ENCODE measurements at places on chromosomes 13 and 19. TPM values are rescaled to one million over a fixed set of nuclear protein-coding genes. Genes with fewer than 3 reads are reported as not detected.

- peak; percentile 66 for DNase-seq
Observed at GRCh38 chr13:48775804-48776203, 122.1 kb downstream of the CYSLTR2 start.

DNA sequence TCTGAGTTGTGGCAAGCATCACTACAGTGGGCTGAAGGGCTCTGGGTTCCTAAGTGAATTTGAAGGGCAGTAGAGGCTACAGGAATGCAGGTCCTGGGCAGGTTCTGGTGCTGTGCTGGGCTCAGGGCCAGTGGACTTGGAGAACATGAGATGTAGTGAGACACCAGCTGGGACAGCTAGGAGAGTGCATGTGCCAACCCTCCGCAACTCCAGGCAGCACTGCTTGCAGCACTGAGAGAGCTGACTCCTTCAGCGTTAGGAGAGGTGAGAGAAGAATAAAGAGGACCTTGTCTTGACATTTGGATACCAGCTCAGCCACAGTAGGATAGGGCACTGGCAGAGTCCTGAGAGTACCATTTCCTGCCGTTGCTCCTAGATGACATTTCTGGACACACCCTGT, 739.9 kb upstream of the PRR20A start:
- no peak for DNase-seq

GRCh38 chr13:89900104-89900765, 1447.3 kb upstream of the MIR17HG start:
- DNase-seq, result peak; percentile 0

DNA sequence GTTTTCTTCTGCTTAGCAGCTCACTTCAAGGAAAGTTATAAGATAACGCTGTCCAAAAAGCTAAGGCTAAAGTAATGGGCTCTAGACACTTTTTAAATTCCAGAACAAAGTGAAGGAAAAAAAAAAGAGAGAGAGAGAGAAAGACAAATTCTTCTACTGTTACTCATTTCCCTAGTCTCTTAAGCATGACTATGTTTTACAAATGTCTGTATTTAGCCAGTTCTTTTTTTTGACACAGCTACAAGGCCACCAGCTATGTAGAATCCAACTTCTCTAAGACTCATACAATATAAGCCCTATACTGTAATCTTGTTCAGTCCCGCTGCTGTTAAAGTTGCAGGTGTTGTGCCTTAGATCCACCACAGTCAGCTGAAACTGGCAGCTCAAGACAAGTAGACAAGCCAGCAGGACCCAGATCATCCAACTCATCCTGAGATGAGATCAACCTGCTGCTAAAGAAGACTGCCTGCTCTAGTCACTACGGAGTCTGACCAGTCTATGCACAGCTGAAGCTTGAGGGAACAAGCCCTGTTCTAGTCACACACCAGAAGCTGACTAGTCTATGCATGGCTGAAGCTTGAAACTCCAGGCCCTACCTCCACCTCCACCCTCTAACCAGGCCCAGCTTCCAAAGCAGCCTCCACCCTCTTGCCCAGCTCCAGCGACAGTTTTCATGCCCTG, 10.3 kb upstream of the ZNF83 start:
- DNase-seq, result peak; percentile 70

PSPN gene
- total RNA-seq, result 0.41 TPM
